ENCODE measurements at places on chromosomes 5 and 9.
A peak's percentile ranks its signal among the peaks of the same experiment; 100 is the strongest.

GRCh38 chr5:21834863-21835262 is 1018.3 kb downstream of the CDH12 start:
- no peak for DNase-seq

- no peak for DNase-seq
Measured at GRCh38 chr5:136525597-136525996, 160.3 kb upstream of the TRPC7 start.

GRCh38 chr9:19232823-19233194 is 2.3 kb downstream of the DENND4C start:
- DNase-seq, result peak; percentile 57

- no peak for DNase-seq
Measured at GRCh38 chr5:123207852-123208251, 118.8 kb downstream of the PRDM6 start.

GRCh38 chr9:125787715-125788114 is 40.5 kb downstream of the PBX3 start:
- no peak for DNase-seq

DNA sequence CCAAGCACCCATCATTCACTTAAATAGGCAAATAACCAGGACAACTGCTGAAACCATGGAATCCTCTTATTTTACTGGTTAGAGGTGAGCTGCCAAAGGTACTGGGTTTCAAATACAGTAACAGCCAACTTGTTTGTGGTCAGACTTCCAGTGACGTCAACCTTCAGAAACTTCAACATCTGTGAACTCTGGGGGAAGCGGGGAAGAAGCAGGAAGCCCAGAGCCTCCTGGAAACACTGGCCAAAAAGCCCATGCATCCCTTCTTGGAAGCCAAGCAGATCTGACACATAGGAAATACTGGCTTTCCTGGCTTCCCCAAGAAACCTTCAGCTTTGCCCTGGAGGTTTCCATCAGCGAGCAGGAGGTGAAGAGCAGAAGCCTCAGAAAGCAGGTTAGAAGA is 4.9 kb upstream of the FRRS1L start:
- peak; percentile 40 for DNase-seq

DNA sequence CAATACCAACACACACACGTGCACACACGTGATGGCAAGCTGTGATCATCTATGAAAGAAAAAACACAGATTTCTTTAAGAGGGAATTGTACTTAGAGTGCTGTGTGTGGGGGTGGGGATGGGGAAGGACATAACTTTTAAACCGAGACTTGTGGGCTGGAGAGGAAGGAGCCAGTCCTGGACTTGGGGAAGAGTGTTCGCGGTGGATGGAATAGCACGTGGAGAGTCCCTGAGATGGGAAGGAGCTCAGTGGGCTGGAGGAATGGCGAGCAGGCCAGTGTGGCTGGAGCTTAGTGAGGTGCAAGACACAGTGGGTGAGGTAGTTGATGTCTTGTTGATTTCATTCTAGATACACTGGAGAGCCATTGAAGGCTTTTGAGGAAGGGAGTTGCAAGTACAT is 78.5 kb downstream of the RGS3 start:
- no peak for DNase-seq

DNA sequence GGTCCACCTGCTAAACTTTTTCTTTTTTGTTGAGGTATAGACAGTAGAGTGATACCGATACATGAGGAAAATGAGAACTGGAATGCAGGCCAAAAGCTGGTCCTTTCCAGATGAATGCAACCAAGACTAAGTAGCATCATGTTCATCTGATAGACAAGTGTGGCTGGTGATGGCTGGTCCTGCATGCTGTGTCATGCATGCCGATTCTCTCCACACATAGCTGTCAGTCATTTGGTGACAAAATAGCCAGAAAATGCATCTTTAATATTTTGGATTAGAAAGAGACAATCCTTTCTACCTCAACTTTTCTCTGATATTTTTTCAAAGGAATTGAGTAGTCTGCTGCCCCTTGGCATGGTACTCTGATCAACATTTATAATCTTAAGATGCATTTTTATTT is 49.9 kb downstream of the ZSWIM6 start:
- DNase-seq, result no peak

DNA sequence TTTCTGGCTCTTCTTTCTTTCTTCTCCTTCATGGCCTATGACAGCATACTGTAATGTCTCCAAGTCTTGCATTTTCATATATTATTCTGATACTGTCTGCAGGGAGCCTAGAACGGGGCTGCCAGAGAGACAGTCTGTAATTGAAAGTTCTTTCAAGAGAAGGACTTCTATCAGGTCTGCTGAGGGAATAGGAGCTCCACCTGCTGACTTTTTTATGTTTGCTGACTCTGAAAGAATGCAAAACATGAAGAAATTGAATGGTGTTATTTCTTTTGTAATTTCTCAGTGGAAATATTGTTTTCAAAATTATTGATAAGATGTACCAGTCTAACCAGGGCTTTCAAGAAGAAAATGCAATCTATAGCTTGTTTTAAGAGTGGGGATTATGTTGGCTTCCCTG is 121.9 kb upstream of the RFX3 start:
- no peak for DNase-seq

GRCh38 chr5:149162401-149163084 is 21.2 kb downstream of the ABLIM3 start:
- DNase-seq, result peak; percentile 67

DNA sequence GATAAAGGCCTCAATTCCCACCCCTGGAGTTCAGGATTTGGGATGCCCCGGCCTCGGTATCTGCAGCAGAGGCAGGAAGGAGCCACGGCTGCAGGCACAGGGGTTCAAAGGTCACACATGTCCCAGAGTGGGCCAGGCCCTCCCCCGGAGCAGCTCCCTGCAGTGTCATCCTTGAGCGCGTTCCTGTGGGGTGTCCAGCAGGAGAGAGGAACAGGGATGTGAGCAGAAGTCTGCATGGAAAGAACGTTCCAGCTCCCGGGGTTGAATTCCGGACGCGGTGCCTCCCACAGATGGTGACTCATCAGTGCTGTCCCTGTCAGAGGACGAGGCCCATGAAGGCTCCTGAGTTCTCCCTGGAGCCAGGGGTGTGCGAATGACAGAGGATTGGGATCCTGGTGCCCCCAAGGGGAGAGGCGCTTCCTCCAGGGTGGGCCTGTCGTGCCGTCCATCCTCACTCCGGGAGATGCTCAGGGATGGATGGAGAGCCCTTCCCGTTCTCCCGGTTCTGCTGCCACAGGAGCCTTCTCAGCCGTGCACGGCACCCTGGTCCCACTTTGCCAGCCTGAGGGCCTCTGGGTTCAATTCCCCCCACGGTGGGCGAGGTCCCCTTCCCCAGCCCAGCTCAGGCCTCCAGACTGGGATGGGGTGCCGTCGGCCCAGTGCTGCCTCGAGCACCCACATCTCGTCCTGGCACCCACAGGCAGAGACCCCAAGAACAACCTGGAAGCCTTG is 3.1 kb downstream of the LCN1 start:
- DNase-seq, result peak; percentile 44

DNA sequence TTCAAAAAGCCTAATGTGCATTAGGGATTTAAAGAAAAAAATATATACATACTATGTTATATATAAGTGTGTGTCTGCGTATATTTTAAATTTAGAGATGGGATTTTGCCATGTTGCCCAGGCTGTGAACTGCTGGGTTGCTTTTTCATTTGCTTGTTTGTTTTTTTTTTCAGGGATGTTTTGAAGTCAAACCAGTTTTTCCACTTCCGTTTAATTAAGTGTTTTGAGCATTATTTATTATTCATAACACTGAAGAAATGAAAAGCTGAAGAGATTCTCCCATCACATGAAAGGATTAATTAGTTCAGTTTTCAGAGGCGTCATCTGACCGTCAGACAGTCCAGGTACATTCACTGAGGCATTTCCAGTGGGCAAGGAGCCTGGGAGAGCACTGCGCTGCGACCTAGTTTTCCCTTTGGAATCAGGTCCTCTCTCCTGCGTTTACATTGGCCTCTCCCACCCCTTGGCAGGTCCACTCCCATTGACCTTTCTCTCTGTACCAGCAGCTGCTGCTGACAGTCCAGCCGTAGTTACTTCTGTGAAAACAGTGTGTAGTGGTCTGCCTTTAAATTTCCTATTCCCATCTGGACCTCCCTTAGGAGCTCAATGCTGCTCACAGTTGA is 26.0 kb downstream of the ARRDC3 start:
- DNase-seq, result no peak

GRCh38 chr5:36669015-36669651 is 62.7 kb downstream of the SLC1A3 start:
- no peak for DNase-seq

DNA sequence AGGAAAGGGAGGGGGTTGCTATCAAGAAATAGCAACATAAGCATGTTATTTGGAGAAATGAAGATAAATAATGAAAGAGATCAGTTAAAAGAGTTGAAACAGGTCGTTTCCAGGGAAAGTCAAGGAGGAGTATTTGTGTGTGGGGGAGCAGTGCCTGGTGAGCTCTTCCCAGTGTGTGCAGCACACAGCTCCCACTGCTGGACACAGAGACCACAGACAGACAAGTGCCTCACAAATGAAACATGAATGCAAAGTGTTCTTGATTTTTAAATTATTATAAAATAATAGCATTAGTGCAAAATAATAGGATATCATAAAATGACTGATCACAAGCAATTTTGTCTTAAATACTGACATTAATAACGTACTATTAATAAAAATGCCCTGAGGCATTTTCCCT is 40.8 kb downstream of the LIFR start:
- peak; percentile 43 for DNase-seq

DNA sequence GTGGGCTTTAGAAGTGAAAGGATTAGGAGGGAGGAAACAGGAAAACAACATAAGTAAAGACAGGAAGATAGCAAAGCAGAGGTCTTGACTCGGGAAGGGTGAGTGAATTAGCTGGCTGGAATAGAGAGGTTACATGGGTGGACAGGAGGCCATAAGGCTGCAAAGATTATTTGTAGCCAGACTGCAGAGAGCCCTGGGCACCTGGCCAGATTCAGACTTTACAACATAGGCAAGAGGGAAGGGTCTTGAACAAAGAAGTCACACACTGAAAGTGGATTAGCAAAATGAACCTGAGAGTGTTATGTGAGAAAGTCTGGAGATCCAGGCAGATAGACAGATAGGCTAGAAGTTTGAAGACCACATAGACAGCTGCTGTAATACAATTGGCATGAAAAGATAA is 29.7 kb upstream of the CER1 start:
- DNase-seq, result no peak

GRCh38 chr9:135992486-135993408 is 31.6 kb upstream of the UBAC1 start:
- peak; percentile 87 for DNase-seq

DNA sequence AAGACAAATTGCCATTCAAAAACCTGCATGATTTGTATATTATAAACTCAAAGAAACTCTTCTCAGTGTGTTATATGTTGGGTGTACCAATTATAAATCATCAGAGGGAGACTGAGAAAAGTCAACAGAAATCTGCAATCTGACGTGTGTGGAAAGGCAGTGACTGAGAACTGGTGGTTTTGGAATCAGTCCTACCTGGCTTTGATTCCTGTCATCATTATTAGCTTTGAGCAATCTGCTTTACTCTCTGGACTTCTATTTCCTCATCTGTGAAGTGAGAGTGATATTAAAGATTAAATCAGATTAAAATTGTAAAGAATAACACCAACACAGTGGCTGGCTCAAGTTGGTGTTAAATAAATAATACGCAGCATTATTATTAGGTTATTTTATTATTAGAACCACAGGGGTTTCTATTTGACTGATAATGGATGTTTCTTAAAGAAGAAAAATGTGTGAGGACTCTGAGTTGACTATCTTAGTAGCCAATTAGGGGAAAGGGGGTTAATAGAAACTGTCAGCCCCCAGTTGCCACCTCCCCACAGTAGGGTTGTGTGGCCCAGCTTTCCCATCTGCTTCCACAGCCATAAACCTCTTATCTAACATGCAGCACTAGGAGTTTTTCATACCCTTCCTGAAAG is 59.6 kb downstream of the SNCAIP start:
- DNase-seq, result no peak

DNA sequence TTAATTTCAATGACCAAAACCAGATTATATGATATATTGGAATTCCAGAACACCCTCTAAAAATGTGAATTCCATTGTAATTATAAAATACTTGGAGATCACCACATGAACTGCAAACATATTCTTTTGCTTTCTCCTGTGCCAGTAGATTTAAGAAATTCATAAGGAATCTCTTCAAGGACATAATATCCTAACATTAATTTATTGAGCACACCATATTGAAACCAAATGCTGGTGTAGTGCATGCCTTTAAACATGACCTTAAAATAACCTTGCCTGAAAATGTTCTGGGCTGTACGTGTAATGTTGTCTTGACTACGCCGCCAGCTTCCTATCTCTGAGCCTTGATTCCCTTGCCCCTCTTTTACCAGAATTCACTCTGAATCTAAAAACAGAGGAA is 205.0 kb upstream of the ACTBL2 start:
- no peak for DNase-seq

DNA sequence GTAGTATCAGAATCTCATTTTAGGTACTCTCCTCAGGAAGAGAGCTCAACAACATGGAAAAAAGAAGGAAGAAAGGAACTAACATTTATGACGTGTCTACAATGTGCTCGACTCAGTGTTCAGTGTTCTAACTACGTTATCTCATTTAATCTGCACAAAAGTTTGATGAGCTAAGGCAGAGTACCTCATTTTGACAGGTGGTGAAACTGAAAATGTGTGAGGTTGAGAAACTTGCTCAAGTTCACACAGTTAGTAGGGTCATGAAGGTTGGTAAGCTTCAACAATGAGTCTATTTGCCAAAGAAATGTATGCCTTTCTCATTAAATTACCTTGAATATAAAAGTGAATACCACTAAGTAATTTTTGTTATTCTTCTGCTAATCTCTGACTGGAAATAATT is 165.1 kb downstream of the CAAP1 start:
- no peak for DNase-seq

GRCh38 chr5:106907979-106908378 is 762.8 kb downstream of the EFNA5 start:
- no peak for DNase-seq

DNA sequence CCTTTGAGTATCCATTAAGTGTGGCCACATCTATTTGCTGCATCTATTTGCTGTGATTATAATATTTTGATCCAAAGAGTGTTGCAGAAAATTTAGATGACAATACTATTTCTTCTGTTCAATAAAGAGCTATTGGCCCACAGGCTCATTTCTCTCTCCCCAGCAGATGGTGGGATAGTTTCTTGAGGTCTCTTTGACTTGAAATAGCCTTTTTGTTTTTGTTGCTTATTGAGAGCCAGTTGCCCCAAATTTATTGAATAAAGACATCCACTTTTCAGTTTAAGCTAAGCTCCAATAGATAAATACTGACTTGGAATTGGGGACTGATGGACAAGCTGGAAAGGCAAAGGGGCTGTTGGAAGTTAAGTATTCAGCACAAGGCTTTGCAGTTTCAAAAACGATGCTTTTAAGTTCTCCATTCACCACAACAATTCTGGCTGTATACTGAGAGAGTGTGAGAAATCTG is 290.1 kb upstream of the MPDZ start:
- no peak for DNase-seq

DNA sequence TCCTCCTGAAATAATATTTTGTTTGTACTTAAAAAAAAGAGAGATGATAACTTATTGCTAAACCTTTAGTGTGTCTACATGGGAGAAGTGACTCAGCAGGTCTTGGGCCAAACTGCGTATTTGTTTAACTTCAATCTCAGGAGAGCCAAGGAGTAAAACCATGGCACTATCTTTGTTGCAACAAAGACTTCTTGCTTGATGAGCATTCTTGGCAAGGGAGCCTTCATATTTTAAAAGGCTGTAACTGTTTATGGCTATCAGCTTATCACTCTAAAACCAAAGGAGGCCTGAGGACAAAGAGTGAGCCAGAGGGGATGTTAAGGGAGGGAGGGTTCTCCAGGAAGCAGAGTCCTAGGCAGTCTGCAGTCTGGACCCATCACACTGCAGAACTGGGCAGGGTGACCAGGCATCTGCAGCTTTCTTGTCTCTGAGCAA is 216.2 kb upstream of the S1PR3 start:
- DNase-seq, result peak; percentile 94
